ENCODE measurements at places on chromosomes 6 and 20. TPM values are rescaled to one million over a fixed set of nuclear protein-coding genes. Genes with fewer than 3 reads are reported as not detected.

DNA sequence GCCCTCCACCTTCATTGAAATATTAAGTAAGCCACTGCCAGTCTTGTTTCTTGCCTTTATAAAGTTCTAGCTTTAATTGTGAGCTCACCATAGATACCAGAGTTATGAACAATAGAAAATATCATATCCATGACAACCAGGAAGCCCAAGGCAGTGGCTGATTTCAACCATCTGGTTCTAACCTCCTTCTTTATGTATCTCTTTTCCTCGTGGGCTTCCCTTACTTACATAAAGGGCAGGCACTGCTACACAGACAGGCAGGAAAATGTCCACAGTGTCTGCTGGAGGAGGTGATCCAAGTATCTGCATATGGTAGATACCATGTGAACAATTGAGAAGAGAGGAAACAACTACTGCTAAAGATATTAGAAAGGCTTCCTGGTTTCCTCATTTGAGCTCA, 65.2 kb upstream of the PRND start:
- DNase-seq = no peak

DNA sequence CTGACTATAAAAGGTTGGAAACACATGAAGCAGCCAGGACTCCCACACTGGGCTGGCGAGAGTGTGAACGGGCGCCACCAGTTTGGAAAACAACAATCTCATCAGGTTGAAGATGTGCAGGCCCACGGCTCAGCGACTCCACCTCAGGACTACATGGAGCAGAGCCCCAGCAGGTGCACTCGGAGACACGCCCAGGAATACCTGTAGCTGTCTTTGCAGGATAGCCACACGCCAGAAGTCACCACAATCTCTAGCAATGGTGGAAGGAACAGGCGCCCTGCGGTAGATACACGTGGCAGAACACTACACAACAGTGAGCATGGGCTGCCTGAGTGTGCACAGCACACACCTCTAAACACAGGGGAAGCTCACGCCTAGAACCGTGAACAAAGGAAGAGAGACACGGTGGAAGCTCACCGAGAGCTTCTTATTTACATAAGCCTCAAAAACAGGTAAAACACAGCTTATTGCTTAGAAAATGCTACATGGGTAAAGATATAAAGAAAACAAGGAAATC, 28.7 kb upstream of the RPS6KA2 start:
- DNase-seq = no peak

- no peak for DNase-seq
These were observed 40.1 kb downstream of the VSTM2L start for GRCh38 chr20:37943033-37943432.

GRCh38 chr6:68756454-68757375, 121.6 kb downstream of the ADGRB3 start:
- no peak for DNase-seq

GRCh38 chr20:1060985-1061384, 57.4 kb upstream of the PSMF1 start:
- DNase-seq = no peak

GRCh38 chr20:15570156-15570555, 1003.1 kb downstream of the KIF16B start:
- DNase-seq = no peak

DNA sequence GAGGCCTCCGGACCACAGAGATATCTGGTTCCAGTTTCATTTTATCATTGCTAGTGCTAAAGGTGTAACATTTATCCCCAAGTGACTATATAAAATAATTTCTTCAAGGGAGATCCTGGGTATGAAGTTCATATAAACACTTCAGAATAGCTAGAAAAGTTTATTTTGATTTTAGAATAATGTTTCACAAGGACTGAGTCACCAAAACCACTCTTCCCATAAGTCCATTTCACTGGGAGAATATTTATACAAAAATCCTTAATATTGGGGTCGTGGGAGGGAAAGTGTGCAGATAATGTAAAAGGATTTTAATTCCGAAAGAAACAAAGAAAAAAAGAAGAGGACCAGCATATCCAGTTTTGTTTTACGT, 128.1 kb downstream of the ISM1 start:
- DNase-seq = no peak

Gene CST4
- polyA plus RNA-seq = not detected

Gene MAS1
- not detected for polyA plus RNA-seq

Gene C6orf141
- 7.2 TPM for polyA plus RNA-seq

Gene GZF1
- 3.7 TPM for polyA plus RNA-seq

Gene RIPPLY2
- 4.0 TPM for polyA plus RNA-seq

Gene SRSF12
- 2.3 TPM for polyA plus RNA-seq
